ENCODE measurements at places on chromosomes 1 and 21.
A peak's percentile ranks its signal among the peaks of the same experiment; 100 is the strongest.

GRCh38 chr21:38505654-38506523, 7.6 kb upstream of the ERG start:
- peak; percentile 88 for DNase-seq

- DNase-seq = peak; percentile 83
Observed at GRCh38 chr1:61724506-61724812, 482 bp downstream of the TM2D1 start.

DNA sequence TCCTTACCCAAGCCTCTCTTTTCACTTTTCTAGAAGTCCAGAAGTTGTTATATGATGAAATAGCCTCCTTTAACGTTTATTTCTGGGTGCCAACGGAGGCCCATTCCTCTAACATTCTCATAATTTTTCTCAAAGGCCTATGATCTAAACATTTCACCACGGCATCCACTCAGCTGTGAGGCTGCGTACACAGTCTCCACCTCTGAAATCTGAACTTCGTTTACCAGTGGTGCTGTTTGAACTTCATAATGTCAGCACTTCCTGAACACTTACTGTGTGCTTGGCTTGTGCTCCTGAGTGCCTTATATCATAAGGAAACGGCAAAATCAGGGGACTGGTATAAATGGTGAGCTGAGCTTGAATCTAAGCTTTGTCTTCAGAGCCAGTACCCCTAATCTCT, 12.0 kb upstream of the RBP7 start:
- DNase-seq = no peak

DNA sequence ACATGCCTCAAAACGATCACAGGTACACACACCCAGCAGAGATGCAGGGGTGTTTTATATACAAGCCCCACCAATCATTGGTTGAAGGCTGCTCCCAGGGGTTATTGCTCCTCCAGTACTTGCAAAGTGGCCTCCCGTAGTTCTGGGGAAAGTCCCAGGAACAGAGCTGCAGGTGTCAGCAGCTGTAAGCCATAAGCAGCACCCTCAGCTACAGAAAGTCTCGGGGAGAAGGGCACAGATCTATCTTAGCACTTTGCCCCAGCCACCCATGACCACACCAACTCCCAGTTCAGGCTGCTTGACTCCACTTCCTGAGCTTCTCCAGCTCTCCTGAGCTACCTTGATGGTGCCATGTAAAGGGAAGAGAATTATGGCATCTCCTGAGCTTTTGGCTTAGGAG, 222.7 kb upstream of the GJB5 start:
- DNase-seq = no peak

DNA sequence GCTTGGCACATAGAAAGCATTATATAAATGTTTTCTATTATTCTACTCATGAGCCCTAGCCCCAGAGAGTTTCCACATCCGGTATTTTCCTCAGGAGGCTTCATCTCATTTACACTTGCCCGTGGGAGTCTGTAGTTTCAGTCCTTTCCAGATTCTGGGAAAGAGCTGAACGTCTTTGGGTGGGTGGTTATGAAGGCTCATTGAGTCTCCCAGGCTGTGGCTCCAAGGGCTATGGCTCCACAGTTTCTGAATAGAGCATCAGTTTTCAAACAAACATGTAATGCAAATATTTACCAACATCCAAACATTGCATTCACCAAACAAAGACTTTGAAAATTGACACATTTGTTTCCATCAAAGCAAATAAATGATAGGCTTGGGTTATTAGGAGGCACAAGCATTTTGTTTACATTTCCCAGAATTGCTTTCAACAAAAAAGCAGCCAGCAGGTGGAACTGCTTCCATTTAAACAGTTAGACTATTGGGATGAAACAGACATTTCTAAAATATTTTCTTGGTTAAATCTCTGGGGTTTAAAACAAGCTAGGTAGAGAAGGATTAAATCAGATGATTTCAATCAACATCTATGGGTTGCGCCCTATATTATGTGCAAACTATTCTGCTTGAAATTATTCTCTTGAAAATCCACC, 1.3 kb upstream of the LEMD1 start:
- DNase-seq = no peak

GRCh38 chr1:2072109-2072806, 22.0 kb downstream of the PRKCZ start:
- DNase-seq = no peak

GRCh38 chr21:15250384-15250783, 185.6 kb upstream of the NRIP1 start:
- no peak for DNase-seq

DNA sequence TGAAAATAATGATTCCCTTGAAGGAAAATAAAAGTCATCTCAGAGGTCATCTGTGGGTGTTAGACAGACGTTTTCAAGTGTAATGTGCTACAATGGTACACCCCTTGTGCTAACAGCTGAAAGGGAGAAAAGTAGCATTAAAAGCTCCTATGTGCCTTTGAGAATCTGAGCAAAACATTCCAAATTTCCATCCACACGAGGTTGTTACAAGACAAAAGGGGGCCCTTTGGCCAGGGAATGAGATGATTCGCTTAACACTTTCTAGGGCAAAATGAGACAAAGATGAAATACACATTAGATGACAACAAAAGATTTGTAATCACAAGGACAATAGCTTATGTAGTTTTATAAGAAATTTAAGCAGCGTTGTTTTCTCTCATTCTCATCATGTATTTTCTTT, 303.6 kb downstream of the LMX1A start:
- no peak for DNase-seq
